SK-N-SH (cell line): ENCODE measurements at places on chromosomes 7 and 10. TPM values are rescaled to one million over a fixed set of nuclear protein-coding genes. Genes with fewer than 3 reads are reported as not detected.

OR6V1 gene
- polyA plus RNA-seq, result not detected in 2 replicates

MAGI2 gene
- 1.1 and 1.2 TPM in 2 replicates for polyA plus RNA-seq

ANKRD7 gene
- 0.42 and 0.44 TPM in 2 replicates for polyA plus RNA-seq

MRC1 gene
- polyA plus RNA-seq, result not detected in 2 replicates

GSTO2 gene
- polyA plus RNA-seq, result 0.47 and 0.49 TPM in 2 replicates

DNA sequence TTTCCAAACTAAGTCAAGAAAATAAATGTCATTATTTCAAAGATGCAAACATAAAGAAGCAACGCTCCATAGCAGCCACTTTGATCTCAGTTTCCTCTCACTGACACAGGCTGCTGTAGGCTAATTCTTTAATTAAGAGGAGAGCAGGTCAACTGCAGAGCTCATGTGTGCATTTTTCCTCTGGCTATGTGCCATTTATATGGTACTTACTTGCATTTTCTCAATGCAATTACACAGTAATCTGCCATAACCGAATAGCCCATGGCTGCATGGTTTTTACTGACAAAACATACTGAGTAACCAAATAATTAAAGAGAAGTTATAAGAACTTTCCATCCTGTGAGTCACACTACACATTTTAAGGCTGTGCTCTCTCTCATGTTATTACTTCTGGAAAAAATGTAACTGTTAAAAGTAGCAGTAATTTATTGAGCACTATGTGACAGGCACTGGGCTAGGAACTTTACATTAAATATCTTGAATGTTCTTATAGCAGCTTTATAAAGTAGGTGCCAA, 122.0 kb downstream of the ELAPOR2 start:
- H3K27ac ChIP-seq, result no peak overlapping the region
- H3K4me3 ChIP-seq, result no peak overlapping the region
- peaks cover 3% of the 10 kb centered on the region; the same call in 1 of the 2 replicates for H3K4me1 ChIP-seq
- H3K27me3 ChIP-seq, result no peaks in the 10 kb centered on the region
- no peak for DNase-seq

DNA sequence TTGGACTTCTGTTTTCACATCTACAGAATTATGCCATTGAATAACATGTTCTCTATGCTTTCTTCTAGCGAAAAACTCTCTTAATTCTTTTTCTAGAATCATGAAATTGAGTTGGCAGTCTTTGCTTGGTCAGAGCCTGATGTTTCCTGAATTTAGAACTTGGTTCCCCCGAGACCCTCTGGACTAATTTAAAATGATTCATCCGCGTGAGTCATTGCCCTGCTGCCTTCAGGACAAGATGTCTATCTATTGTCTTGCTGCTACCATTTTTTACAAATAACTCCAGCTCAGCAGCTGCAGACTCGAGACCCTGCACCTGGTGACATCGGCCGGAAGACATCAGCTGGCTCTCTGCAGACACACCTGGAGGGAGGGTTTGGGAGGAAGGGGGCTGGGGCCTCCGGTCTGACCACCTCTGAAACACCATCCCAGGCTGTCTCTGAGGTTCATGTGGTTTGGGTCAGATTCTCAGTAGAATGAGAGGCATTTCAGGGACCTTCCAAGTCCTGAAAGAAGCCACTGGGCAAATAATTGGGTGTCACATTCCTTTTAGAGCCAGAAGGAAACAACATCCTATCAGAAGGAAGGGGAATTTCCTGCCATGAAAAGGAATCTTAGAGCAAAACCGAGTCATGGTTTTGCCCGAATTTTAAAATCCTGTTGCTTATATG, 20.9 kb upstream of the KLF6 start:
- no peaks in the 10 kb centered on the region for H3K27me3 ChIP-seq
- DNase-seq, result no peak
- peak overlapping the region; percentile 28 for H3K4me3 ChIP-seq
- peaks cover 51% of the 10 kb centered on the region for H3K4me1 ChIP-seq
- H3K36me3 ChIP-seq, result no peaks in the 10 kb centered on the region
- H3K27ac ChIP-seq, result peak overlapping the region; percentile 60; the same call in 1 of the 2 replicates

DNA sequence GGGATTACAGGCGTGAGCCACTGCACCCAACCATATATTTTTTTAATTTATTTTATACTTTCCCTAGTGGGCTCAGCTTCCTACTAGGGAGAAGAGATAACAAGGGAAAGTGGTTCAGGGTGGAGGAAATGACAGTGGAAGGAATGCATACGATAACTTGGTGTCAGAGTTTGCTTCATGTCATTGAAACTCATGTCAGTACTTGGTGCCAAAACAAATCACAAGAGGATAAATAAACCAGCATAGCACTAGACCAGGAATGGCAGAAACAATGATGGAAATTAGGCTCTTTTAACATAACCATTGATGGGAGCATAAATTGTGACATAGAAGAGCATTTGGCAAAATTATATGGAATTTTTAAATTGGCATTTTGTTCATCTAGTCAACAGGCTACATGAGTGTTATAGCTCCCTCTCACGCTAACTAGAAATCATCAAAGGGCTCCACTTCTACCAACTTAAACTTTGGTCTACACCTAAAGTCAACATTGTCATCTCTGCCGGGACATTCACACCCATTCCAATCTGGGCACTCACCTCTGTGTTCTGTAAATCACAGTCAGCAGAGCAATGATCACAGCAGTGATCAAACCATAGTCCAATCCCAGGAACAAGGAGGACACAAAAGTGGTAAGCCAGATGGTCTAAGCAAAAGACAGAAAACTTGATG, 41.2 kb downstream of the PSMC2 start:
- H3K4me3 ChIP-seq, result no peak overlapping the region
- H3K27me3 ChIP-seq, result no peaks in the 10 kb centered on the region; the same call in 1 of the 2 replicates
- no peak for DNase-seq

GRCh38 chr10:72847681-72848080, 45.9 kb upstream of the OIT3 start:
- H3K4me1 ChIP-seq, result no peaks in the 10 kb centered on the region
- H3K27ac ChIP-seq, result no peak overlapping the region
- no peaks in the 10 kb centered on the region for H3K27me3 ChIP-seq
- no peak overlapping the region for H3K4me3 ChIP-seq
- peaks cover 14% of the 10 kb centered on the region for H3K36me3 ChIP-seq

DNA sequence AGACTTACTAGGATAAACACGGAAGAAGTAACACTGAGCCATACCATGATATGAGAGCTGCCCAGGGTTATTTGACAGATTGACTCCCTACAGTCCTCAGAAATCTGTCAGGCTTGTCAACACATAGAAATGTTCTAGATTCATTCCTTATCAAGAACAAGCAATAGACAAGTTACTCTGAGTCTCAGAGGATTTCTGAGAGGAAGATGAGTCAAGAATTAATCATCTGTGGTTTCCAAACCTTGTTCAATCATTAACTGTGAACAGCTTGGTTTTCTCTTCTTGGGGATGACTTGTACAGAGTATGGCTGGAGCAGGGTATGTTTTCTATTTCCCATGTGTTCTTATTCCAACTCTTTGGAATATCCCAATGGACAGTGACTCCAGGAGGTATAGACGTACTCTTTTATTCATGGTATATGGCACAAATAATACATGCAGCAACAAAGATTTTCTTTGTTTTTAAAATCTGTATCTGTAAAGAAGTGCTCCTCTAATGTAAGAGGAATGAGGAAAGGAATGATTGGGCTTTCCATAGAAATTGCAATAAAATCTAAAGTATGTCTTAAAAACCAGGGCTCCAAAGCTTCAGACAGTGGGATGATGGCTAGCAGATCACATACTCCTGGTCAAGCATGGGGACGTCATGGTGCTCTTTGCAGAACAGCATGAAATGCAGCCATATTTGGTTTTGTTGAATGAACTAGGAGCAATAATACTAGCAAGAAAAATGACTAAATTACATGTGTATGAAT, 11.9 kb upstream of the SFR1 start:
- H3K27me3 ChIP-seq, result no peaks in the 10 kb centered on the region
- no peaks in the 10 kb centered on the region for H3K36me3 ChIP-seq
- no peak overlapping the region for H3K4me3 ChIP-seq
- peak overlapping the region; percentile 45 for H3K27ac ChIP-seq
- H3K4me1 ChIP-seq, result no peaks in the 10 kb centered on the region
- no peak for DNase-seq

GRCh38 chr10:123100030-123100762, 35.6 kb upstream of the HMX3 start:
- H3K4me3 ChIP-seq, result no peak overlapping the region
- no peaks in the 10 kb centered on the region for H3K4me1 ChIP-seq
- no peak for DNase-seq
- no peaks in the 10 kb centered on the region for H3K27me3 ChIP-seq

DNA sequence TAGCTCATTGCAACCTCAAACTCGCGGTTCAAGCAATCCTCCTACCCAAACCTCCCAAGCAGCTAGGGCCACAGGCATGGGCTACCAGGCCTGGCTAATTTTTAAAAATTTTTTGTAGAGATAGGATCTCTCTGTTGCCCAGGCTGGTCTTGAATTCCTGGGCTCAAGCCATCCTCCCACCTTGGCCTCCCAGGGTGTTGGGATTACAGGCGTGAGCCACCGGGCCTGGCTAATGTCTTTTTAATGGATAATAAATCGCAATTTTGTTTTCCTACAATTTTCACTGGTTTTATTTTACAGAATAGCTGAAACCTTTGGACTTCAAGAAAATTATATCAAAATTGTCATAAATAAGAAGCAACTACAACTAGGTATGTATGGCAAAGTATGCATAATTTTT, 10.9 kb downstream of the NUB1 start:
- no peaks in the 10 kb centered on the region for H3K4me1 ChIP-seq
- no peaks in the 10 kb centered on the region for H3K27me3 ChIP-seq
- H3K36me3 ChIP-seq, result peaks cover 88% of the 10 kb centered on the region
- no peak overlapping the region for H3K4me3 ChIP-seq
- no peak overlapping the region for H3K27ac ChIP-seq
- no peak for DNase-seq

GRCh38 chr10:61091531-61091930, 147.5 kb upstream of the RHOBTB1 start:
- no peak overlapping the region for H3K4me3 ChIP-seq
- DNase-seq, result no peak
- H3K27me3 ChIP-seq, result no peaks in the 10 kb centered on the region; the same call in 1 of the 2 replicates
- no peaks in the 10 kb centered on the region for H3K4me1 ChIP-seq

DNA sequence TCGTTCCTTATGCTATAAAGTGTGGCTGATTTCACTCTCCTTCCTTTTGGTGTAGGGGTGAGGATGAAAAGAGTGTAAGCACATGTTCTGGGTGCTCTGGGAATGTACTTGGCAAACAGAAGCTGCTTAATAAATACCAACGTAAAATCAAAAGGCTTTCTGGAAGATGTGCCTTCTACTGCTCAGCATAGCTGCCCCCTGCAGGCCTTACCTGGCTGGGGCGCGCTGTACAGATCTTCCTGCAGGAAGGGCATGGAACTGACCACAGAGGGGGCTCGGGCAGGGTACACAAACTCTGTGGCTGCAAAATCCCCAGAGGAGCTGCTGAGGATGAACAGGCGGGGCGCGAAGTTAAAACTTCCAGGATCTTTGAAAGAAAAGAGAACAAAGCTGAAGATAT, 169.4 kb downstream of the SVIL start:
- DNase-seq, result no peak
- peaks cover 87% of the 10 kb centered on the region for H3K36me3 ChIP-seq
- H3K27ac ChIP-seq, result no peak overlapping the region

DNA sequence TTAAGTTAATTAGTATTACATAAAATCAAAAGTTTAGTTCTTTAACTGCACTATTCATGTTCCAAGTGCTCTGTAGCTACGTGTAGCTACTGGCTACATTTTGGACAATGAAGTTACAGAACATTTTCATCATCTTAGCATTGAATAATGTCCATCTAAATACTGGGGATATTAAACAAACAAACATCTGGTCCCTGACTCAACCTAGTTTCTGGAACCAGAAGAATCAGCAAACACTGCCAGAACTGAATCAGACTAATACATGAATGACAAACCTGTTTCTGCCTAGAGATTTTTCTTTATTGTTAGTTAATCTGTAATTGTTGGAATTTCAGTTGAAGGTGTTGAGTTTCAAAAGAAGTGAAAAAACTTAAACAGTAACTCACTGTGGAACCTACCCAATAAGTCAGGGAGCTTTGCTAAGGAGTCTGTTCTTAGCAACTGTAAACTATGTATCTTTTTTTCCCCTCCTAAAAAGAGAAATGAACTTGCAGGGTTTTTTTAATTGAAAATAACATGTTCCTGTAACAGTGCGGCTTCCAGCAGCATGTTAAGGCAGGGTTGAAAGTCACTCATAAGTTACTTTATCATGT, 58.3 kb downstream of the CDK13 start:
- peaks cover 60% of the 10 kb centered on the region for H3K36me3 ChIP-seq
- DNase-seq, result no peak
- H3K4me3 ChIP-seq, result no peak overlapping the region
- H3K27ac ChIP-seq, result no peak overlapping the region
- no peaks in the 10 kb centered on the region for H3K27me3 ChIP-seq

- H3K4me3 ChIP-seq, result no peak overlapping the region
- H3K27me3 ChIP-seq, result 0 out of 2 replicates have a peak, but pooled peaks cover 3% of the 10 kb centered on the region
- no peak overlapping the region for H3K27ac ChIP-seq
- H3K36me3 ChIP-seq, result no peaks in the 10 kb centered on the region
Observed at GRCh38 chr10:6478722-6479121, 101.4 kb downstream of the PRKCQ start.

GRCh38 chr10:28137907-28138880, 139.3 kb upstream of the ODAD2 start:
- no peaks in the 10 kb centered on the region for H3K4me1 ChIP-seq
- no peak overlapping the region for H3K27ac ChIP-seq
- no peak for DNase-seq
- H3K27me3 ChIP-seq, result no peaks in the 10 kb centered on the region; the same call in 1 of the 2 replicates
- H3K36me3 ChIP-seq, result no peaks in the 10 kb centered on the region

- no peak for DNase-seq
- peaks cover 2% of the 10 kb centered on the region; the same call in 1 of the 2 replicates for H3K4me1 ChIP-seq
- H3K27ac ChIP-seq, result no peak overlapping the region
- H3K27me3 ChIP-seq, result no peaks in the 10 kb centered on the region
- H3K36me3 ChIP-seq, result no peaks in the 10 kb centered on the region
Observed at GRCh38 chr7:92955081-92955480, 118.7 kb upstream of the CDK6 start.

DNA sequence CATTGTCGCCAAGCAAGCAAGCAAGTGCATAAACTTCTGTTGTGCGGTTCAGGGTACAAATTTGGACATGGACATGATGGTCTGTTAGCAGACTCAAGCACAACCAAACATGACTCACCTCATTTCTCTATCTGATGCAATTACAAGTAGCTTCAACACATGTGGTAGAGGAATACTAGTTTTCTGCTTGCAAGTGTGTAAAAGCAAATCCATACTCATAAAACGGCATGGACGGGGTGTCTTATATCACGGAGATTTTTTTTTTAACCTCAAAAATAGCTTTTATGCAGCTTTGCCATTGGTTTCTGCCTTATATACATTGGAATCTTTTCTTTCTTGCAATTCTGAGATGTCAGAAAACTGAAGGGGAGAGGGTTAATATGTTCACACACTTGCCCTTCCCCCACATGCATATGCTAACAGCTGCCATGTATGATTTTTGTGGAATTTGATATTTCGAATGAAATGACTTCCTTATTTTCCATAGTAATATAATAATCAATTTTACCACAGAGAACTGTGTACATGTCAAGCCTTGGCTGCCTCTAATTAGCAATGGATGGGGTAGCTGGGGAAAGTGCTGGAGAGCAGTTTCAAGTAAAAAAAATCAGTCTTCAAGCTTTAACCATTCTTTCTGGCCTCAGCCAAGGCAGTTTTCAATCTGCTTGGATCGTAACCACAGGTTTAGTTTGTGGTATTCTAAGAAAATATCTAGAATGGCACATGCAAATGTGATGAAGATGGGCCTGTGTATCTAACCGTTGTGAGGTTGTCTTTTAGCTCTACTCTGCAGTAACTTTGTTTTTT, 106.0 kb upstream of the PDCD4 start:
- peak overlapping the region; percentile 60 for H3K27ac ChIP-seq
- no peaks in the 10 kb centered on the region for H3K4me1 ChIP-seq
- DNase-seq, result no peak
- H3K4me3 ChIP-seq, result no peak overlapping the region
- H3K27me3 ChIP-seq, result no peaks in the 10 kb centered on the region
